ENCODE measurements at places on chromosomes 11 and 22. TPM values are rescaled to one million over a fixed set of nuclear protein-coding genes. Genes with fewer than 3 reads are reported as not detected.

DNA sequence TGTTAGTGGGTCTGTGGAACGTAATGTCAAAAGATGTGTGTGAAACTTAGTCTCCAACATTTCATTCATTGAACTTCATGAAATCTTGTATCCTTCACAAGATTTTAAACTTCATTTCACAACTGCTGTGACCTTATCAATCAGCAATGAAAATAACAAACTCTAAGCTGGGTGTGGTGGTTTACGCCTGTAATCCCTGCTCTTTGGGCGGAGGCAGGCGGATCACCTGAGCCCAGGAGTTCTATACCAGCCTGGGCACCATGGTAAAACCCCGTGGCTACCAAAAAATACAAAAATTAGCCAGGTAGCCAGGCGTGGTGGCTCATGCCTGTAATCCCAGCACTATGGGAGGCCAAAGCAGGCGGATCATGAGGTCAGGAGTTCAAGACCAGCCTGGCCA lies 5.1 kb downstream of the CHKA start:
- DNase-seq = no peak

FZD4 gene
- 25.6 TPM for polyA plus RNA-seq

OR5M8 gene
- polyA plus RNA-seq = not detected

DNA sequence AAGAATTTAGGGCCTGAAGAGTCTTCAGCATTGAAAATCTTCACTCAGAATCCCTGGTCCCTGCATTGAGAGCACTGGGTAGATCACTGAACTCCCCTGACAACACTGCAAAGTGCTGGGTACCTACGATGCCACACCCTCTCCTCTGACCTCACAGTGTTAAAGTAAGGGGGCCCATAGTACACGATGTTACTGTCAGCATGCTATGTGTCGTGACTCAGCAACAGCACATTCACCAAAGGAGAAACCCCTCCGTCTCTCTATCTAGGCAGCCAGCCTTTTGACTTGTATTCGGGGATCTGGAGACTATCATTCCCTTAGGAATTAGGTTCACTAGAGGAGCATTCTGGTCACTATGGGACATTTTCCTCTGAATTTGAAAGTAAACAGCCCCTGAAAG lies 67.4 kb upstream of the PITPNB start:
- DNase-seq = no peak

DNA sequence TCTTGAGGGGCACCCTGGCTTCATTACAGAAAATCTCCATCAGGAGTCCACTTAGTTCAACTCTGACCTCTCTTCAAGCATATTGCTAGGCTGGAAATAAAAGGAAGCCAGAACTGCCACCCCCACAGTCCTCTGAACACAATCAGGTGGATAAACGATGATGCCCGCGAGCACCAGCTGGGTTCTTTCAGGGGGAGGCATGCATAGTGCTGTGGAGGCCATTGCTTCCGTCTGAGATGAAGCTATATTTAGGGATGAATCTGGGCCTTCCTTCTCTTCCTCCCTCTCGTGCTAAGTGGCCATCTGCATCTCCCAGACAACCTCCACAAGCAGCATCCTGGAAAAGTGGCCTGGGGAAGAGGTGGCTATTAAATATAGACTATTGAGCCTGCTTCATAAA lies 3.9 kb upstream of the MICAL2 start:
- DNase-seq = no peak
